ENCODE measurements at places on chromosomes 2 and 18.
A peak's percentile ranks its signal among the peaks of the same experiment; 100 is the strongest.

DNA sequence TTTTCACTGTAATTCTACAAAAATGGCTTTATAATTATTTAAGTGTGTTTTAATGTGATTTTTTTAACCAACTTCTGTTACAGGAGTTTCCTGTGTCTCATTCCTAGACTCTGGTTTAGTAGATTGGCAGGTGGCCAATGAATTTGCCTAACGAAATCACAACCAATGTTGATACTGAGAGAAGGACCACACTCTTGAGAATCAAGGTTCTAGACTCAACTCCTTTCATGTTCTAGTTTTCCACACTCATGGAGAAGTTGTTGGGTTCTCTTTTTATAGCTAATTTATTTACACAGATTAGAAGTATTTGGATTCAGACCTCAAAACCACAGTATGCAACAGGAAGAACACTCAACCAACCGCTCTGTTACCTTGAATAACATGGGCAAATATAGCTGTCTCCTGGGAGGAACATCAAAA is 22.6 kb upstream of the USP34 start:
- no peak for DNase-seq

- DNase-seq = no peak
Observed at GRCh38 chr2:205193125-205193835, 489.0 kb upstream of the NRP2 start.

GRCh38 chr2:176121190-176122051 is 1.1 kb upstream of the HOXD9 start:
- no peak for DNase-seq

GRCh38 chr2:98040331-98040939 is 44.7 kb upstream of the TMEM131 start:
- DNase-seq = no peak

GRCh38 chr2:44745922-44746766 is 195.4 kb upstream of the SIX3 start:
- no peak for DNase-seq

DNA sequence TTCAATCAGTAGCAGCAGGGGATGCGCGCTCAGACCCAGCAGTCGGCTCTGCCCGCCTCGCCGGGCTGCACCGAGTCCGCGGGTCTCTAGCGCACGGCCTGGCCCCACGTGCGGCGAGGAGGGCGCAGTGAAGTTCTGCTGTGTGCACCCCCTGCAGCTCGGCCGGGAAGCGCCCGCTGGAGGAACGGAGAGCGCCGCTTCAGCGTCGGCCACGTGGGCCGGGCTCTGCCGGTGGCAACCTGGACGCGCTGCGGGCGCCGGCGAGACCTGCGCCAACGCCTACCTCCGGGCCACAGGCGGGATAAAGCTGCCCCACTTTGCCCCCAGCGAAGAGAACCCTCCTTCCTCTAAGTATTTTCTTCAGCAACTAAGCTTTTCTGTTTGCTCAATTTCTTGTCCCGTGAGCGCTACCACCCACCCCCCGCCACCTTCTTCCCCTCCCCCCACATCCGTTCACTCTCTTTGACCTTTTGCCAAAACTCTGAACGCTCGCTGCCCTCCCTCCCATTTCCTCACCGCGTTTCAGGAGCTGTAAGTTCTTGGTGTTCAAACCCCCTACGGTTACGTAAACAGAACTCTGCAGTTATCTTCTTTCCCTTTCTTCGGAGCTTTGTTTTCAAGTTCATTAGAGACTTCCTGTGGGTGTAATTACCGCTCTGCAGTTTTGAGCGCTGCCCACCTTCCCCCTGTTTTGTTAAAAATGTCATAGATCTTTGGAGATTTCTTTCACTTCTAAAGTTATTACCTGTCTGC is 42.6 kb upstream of the EDAR start:
- peak; percentile 29 for DNase-seq

GRCh38 chr18:54859667-54860421 is 31.6 kb downstream of the RAB27B start:
- DNase-seq = no peak

DNA sequence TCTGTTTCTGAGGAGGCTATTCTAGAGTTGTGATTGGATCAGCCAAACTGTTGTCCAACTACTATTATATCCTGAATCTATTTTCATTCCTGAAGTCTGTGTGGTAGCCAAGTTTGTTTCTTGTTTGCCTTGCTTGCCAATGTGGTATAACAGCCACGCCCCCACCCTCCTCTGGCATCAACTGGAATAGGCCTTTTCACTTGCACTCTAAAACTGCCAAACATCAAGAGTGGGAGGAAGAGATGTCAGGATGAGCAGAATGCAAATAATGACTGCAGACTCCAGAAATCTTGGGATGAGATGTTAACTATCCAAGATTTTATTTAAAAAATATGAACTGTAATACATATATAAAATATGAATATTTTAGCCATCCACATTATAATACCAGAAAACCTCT is 246.1 kb downstream of the NRXN1 start:
- no peak for DNase-seq

- DNase-seq = no peak
Observed at GRCh38 chr2:97845818-97846217, 132.4 kb downstream of the ZAP70 start.

- no peak for DNase-seq
Observed at GRCh38 chr2:159266554-159266953, 19.9 kb downstream of the WDSUB1 start.

- DNase-seq = no peak
Observed at GRCh38 chr2:157178874-157179273, 78.6 kb upstream of the GALNT5 start.

GRCh38 chr2:127066942-127067341 is 40.0 kb downstream of the BIN1 start:
- no peak for DNase-seq

GRCh38 chr2:96760986-96761832 is 507 bp downstream of the CNNM4 start:
- DNase-seq = no peak

DNA sequence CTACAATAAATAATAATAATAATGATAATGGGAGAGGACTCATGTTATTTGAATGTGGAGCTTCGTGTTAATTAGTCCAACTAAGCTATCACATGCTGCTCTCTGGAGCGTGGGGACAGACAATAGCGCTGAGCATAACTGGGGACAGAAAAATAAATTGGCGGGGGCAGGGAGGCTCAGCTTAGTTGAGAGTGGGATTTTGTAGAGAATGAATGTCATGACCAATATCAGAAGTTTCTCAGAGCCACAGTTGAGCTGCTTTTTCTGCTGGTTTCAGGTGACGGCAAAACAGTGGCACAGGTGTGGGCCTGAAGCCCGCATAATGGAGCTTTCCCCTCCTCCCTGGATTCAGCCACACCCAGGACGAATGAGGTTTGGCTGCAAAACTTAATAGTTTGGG is 111.1 kb upstream of the CAB39 start:
- DNase-seq = no peak

GRCh38 chr2:39306626-39307025 is 62.9 kb upstream of the CDKL4 start:
- DNase-seq = no peak

DNA sequence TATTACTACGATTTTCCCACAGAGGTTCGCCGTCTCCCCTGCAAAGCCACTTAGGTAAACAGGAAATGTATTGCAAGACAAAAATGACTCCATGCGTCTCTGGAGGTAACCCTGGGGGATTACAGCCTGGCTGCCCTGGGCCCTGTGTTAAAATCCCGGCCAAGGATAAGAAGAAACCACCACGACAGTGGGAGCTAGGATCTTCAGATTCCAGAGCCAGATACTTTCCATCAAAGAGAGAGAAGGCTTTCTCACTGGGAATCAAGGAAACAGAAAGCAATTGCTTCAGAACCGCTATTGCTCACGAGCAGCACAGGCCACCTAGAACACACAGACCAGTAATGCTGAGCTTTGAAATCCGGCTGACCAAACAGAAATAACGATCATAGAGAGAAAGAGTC is 97.9 kb upstream of the ZNF516 start:
- no peak for DNase-seq

- DNase-seq = no peak
Observed at GRCh38 chr2:233209533-233210171, 41.8 kb upstream of the ATG16L1 start.

DNA sequence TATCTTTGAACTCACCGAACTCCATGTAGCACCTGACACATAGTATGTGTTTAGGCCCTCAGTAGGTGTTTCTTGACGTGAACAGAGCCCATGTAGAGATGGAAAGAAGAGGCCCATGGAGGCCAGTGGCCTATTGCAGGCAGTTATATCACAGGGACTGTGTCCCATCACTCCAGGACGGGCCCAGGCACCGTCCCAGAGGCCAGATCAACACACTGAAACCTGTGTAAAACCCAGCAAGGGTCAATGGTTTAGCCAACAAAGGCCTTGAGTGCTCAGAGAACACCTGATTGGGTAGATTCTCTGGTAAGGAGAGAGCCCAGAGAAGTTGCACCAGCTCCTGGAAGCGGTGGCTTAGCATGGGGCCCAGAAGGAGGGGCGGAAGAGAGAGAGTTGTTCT is 82.8 kb downstream of the INHBB start:
- no peak for DNase-seq

DNA sequence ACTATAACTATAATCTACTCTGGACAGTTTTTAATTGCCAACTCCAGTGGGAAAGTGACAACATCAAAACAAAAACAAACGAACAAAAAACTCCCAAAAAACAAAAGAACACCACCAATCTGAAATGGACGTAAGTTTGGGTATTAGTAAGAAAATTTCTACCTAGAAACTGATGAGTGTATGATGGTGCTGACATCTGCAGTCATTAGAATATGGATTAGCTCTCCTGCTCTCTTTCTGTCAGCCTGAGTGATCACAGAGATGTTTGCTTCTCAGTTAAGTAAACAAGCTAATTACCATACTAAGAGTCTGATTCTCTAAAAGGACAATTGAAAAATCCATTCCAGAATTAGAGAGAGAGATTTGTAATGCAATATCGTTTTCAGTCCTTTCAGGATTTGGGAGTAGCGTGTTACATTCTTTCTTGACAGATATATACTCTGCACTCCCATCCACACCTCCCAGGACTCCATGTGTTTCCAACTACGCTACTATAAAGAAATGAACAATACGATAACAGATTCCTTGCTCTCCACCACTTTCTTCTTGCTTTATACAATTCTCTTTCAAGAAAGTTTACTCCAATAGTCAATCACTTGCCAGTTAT is 1347.4 kb upstream of the PIK3C3 start:
- no peak for DNase-seq
